ENCODE measurements at places on chromosomes 4 and X.

- DNase-seq, result no peak
These were observed 7.9 kb downstream of the ARSD start for GRCh38 chrX:2921193-2921592.

- DNase-seq, result no peak
These were observed 61.9 kb upstream of the ELOVL6 start for GRCh38 chr4:110260299-110260698.

GRCh38 chrX:111180750-111181240 is 84.8 kb downstream of the PAK3 start:
- no peak for DNase-seq

DNA sequence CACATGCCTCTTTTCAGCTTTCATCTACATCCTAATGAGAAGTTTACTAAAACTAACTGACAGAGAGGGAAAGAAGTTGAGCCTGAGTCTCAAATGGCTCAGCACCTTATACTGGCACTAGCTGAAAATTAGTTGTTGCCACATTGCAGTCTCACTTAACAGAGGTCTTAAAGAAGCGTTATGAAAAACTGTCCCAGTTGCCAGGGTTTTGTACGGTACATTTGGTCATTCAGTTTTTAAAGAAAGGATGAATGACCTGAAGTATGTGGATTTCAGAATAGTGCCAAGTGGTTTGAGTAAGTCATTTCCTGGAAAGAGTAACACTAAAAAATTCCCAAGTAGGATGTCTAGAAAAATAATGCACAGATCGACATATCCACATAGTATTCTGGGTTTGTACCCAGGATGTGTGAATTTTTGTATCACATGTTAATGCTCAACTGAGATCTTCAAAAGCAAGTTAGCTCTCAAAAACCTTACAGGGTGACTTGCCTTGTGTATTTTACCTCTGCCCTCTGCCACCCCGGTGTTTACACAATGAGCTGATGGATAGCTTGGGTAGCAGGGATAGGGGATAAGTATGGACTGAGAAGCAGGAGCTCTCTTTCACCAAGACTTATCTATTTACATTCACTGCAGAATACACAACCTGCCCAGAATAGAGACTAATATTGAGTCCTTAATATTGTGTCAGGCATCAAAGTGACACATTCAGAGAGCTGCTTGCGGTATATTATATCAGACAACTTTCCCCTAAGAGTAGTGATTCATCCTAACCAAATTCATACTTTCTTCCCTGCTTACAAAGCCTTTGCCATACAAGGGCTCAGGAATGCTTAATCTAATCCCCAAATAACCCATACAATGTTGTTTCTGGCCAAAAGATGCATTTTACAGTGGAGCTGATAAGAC is 1075.7 kb upstream of the PABPC4L start:
- DNase-seq, result no peak

DNA sequence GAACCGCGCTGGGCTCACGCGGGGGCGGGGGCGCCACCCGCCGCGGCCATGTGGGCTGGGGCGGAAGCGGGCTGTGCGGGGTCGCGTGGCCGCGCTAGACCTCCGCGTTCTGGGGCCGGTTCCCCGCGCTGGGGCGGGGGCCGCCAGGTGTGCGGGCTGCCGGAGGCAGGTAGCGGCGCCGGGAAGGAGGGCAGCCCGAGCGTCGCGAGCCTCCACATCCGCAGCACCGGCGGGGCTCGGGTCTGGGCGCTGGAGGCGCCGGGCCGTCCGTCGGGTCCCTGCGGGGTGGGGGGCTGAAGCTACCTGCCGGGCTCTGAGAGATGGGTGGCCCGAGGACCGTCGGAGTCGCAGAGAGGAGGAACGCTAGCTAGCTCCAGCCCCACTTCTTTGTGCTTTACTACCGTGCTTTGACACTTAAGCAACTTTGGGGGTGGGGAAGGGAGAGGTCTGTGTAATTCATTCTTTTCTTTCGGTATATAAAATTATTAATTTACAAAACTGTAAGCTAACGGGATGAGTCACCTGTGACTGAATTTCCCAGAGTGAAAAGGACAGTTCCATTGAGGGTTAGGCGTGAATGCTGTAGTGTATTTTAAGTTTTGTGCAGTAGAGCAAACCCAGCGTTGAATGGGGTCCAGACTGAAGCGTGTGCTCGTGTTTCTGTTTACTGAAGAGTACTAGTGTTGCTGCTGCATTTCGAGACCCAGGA is 689 bp downstream of the METAP1 start:
- no peak for DNase-seq

GRCh38 chr4:111494971-111495370 is 650.3 kb upstream of the FAM241A start:
- DNase-seq, result no peak

- no peak for DNase-seq
These were observed 2.3 kb downstream of the CCDC149 start for GRCh38 chr4:24910499-24910898.

DNA sequence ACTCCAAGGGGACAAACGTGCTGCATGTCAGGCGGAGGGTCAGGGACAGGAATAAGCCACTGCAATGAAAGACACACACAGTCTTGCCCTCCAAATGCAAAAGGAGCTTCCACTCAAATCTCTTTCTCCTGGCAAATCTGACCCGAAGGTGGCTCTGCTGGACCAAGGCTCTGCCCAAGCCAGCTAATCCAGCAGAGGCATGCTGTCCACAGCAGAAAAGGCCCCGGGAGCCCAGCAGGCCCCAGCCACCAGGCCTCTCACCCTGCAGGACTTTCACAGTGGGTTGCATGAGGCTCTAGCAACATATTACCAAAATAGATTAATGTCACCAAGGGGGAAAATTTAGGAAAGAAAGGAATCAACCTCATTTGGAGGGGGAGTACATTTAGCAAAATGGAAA is 628.6 kb downstream of the BCOR start:
- no peak for DNase-seq

GRCh38 chr4:47221721-47222120 is 190.4 kb downstream of the GABRB1 start:
- no peak for DNase-seq

- no peak for DNase-seq
These were observed 22.9 kb upstream of the CLGN start for GRCh38 chr4:140450352-140450751.

- peak; percentile 56 for DNase-seq
These were observed 50.0 kb upstream of the TRIM2 start for GRCh38 chr4:153154007-153154975.

GRCh38 chr4:138851391-138852335 is 163.9 kb upstream of the NOCT start:
- no peak for DNase-seq

DNA sequence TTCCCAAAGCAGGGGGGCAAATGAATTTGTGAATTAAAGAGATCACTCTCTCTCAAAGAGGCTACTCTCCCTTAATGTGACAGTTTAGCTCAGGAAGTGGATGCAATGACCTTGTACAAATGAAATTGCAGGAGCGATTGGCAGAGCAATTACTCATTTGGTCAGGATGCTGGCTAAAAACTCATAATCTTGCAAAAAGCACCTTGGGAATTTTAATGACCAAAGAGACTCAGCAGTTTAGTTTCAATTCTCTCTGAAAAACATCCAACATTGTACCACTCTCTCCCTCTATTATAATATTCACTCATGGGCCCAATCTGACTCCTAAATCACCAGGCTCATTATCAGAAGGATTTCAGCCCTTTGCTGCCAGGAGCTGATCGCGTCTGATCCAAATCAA is 26.1 kb downstream of the PDGFC start:
- DNase-seq, result no peak

- DNase-seq, result no peak
These were observed 125.5 kb upstream of the STS start for GRCh38 chrX:7021991-7022390.

DNA sequence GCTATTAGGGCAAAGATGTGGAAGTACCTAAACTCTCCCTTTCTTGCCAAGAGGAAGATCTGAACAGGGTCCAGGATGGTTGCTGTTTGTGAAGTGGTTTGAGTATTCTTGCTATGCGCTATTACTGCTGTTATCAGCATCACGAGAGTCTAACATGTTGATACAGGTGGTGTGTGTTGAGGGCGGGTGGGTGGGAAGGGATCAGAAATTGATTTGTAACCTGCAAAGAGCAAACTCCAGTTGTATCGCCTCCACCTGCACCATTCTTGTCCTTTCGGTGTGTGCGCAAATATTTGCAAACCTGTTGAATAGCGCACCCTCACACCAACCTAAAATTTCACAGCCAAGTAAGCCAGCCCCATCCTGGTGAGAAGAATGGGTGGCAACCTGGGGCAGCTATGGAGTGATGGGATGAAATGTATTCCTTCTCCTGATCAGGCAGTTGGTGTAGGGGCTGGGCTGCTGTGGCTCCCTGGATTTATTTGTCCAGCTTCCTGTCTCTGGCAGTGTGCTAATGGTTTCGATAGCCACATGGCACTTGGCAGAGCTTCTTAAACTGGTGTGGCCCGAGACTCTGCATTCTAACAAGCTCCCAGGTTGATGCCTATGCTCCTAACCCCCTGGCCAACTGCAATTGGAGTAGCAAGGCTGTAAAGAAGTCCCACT is 102.6 kb upstream of the SCML1 start:
- no peak for DNase-seq

GRCh38 chr4:184831153-184831552 is 5.4 kb upstream of the ACSL1 start:
- DNase-seq, result no peak

DNA sequence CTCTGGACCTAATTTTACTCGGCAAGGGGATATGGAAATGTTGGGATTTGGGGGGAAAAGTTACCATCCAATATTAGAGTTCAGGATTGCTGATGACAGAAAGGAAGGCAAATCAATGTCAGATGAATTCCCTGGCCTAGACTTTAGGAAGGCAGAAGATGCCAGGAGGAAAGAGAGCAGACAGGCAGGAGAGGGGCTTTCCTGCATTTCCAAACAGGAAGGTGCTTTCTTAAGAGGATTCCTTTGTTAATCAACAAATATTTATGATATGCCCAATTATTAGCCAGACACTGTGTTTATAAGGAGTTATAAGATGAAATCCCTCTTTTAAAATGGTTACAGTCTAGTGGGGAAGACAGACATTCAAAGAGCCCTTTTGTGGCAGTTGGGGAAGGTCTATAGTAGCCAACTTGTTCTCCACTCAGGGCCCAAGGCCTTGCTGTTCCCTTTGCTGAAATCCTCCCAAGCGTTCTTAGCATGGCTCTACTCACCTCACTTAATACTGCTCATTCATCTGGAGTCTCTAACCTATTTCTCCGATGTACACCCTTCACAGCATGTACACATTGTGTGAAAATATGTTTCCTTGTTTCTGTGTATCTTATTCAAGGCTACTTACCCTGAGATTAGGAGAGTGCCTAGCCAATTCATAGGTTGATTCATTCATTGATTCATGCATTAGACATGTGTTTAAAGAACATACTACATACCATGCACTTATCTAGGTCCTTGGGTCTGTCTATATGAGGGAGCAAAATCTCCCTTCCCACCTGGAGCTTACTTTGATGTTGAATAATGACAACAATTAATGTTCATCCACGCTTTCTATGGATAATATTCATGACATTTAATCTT is 5.3 kb downstream of the IGFBP7 start:
- no peak for DNase-seq

DNA sequence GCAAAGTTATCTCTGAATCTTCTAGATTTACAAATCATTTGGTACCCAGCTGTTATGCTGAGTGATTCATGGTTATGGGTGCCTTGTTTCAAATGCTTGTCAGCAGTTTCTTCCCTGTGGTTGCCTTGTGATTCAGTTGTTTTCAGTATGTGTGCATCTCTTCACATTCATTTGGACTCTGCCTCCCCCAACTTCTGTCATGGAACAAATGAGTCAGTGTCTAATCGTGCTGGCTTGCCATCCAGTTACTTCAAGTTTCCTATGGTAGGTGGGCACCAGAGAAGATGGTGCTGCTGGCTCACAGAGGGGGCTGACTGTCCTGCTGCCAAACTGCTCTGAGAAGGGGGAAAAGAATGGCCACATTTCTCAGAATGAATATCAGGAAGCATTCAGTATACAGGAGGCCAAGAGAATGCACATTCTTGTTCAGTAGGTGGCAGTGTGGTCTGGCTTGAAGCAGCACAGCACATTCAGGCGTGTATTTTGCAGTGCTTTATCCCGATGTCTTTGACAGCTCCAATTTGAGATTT is 260.9 kb downstream of the GLUD2 start:
- DNase-seq, result no peak

DNA sequence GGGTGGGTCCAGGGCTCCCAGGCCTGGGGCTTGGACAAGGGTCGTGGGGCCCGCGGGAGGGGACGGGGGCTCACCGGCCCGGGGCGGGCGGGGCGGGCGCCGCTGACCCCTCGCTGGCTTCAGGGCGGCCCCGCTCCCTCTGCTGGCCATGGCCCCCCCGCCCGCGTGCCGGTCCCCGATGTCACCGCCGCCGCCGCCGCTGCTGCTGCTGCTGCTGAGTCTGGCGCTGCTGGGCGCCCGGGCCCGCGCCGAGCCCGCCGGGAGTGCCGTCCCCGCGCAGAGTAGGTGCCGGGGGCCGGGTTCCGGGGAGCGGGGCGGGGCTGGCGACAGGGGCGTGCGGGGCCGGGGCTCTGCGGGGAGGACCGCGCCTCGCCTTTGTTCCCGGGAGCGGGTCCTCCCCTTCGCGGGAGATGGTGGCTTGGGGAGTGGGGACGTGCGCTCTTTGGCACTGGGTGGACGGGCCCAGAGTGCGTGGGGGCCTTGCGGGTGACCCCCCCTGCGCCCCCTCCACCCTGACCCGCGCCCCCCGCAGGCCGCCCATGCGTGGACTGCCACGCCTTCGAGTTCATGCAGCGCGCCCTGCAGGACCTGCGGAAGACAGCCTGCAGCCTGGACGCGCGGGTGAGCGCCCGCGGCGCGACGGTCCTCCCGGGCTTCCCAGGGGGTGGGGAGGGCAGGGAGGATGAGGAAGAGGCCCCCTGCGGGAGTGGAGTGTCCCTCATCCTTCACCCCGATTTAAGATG is 16.8 kb upstream of the NAT8L start:
- DNase-seq, result no peak

DNA sequence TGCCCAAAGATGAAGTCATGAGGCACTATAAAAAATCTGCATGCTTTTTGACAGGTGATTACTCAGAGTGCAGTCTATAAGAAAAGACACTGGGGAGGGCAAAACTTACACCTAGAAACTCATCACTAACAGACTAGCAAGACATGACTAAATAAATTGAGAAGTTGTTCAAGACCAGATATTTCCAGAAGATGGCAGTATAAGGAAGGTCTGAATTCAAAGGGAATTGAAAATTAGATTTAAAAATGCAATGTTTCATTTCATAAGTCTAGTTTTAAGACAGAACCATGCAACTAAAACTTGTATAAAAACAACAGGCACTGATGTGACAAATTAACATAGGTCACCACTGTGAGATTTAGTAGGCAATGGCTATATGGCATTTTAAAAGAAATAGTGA is 232.5 kb upstream of the POF1B start:
- DNase-seq, result no peak

DNA sequence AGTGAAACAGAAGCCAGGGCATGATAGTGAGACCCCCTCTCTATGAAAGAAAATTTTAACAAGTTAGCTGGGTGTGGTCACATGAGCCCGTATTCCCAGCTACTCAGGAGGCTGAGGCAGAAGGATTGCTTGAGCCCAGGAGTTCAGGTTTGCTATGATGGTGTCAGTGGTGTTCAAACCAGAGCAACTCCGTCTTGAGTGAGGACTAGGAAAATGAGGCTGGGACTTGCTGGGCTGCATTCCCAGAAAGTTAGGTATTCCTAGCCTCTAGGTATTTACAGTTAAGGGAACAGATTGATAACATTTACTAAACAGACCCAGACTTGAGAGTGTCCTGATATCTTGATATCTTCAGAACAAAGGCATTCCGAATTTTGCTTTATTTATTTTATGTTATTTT is 37.0 kb upstream of the NOCT start:
- DNase-seq, result no peak

Data from inflammatory macrophage (primary cell).